ENCODE measurements at places on chromosomes 5 and 9.

DNA sequence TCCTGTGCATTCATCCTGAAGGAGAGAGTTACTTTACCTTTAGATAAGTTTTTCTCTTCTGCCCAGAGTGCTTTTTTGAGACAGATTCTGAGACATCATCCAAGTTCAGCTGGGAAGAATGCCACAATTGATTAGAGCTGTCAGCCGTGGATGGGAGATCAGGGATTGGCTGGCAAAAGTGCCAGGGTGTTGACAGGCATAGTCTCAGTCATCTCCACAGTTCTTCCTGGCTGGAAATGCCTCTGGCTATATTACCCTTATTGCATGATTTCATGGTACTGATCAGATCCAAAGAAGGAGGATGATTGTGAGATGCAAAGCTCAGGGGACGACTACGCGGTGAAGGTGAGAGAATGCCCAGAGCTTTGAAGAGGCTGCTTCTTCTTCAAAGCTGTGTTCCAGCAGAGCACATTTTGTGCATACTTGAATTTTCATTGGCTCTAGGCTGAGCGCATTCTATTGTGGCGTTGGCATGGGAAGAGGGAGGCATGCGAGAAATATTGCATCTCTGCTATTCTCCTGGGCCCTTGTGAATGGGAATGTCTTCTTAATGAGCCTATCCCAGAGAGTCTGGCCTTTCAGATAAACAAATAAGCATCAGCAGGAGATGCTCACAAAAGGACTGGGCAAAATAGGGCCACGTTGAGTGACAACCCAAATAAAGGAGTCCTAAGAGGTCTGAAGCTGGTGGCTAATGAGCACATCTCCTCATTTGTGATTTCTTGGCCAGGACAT is 82.1 kb downstream of the GRIA1 start:
- no peak for DNase-seq

- DNase-seq, result no peak
These were observed 38.6 kb upstream of the GARNL3 start for GRCh38 chr9:127225801-127226625.

- DNase-seq, result peak; percentile 26
These were observed 64.5 kb downstream of the PRKACG start for GRCh38 chr9:68949271-68950000.

DNA sequence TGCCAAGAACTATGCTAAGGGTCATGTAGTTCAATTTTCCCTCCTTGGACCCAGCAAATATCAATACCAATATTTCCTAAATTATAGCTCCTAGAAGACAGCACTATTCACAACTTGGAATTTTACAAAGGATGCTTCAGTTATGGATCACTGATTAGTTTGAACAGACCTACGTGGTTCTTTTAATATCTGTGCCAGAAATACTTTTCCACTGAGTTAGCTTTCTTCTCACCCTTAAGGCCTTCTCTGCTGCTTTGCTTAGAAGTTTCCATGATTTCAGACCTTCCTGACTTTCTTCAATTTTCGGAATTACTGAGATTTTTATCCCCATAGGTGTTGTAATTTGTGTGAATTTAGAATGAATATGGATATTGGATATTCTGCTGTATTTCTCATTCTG is 380.4 kb downstream of the PSAT1 start:
- no peak for DNase-seq

- DNase-seq, result no peak
These were observed at the start of gene ZNF462 for GRCh38 chr9:106862821-106863720. Gene ZNF462 (plus strand): TSS chr9:106863166. CDS start chr9:106923384, 60,218 bp downstream.

GRCh38 chr5:158033724-158034123 is 174.8 kb upstream of the CLINT1 start:
- no peak for DNase-seq

DNA sequence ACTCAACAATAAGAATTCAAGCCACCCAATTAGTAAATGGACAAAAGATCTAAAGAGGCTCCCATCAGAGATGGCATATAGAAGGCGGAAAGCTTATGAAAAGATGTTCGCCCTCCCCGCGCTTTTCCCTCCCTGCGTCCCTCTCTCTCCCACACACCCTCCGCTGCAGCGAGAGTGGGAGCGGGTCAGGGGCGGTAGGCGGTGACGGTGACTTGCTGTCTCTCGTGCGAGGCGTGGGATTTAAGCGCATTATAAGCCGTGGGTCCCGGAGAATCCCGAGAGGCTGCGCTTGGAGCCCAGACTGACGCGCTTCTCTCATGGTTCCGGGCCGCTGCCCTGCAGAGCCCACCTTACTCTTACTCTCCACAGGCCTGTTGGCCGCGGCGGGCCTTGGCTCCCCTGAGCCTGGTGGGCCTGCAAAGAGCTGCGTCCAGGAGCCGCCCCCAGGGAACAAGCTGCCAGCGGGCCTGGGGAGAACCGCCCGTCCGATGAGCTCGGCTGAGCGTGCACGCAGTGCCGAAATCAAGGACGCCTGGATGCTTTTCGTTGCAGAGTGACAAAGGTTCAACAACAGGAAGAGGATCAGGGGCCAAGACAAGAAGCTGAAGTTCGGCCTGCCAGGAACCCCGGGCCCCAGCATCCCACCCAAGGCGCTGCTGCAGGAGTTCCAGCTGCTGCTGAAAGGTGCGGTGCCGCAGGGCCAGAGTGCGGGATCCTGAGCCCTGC is 42.6 kb upstream of the BICD2 start:
- DNase-seq, result no peak

- no peak for DNase-seq
These were observed 3.3 kb upstream of the VLDLR start for GRCh38 chr9:2618289-2618688.

GRCh38 chr5:128674837-128675446 is 136.9 kb upstream of the FBN2 start:
- DNase-seq, result no peak

DNA sequence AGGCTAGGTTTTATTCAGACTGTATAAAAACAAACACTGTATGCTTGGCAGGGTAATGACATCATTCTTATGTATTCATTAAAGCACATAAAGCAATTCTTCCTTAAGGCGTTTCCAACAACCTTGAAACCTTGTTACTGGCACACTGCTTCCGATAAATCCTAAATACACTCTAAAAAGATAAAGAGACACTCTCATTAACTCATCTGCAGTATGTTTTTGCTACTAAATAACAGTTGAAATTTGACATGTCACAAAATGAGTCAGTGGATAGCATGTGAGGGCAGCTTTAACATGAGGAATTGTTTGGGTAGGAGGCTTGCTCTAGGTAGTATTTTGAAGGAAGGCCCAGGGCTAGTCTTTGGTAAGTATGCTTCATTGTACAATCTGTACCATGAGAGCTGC is 13.7 kb downstream of the YIPF5 start:
- DNase-seq, result no peak

- no peak for DNase-seq
These were observed 3.1 kb downstream of the RNF38 start for GRCh38 chr9:36396985-36397384.

GRCh38 chr5:68173007-68173406 is 42.5 kb upstream of the PIK3R1 start:
- DNase-seq, result no peak

GRCh38 chr5:94113-94892 is 2.3 kb downstream of the PLEKHG4B start:
- DNase-seq, result no peak

DNA sequence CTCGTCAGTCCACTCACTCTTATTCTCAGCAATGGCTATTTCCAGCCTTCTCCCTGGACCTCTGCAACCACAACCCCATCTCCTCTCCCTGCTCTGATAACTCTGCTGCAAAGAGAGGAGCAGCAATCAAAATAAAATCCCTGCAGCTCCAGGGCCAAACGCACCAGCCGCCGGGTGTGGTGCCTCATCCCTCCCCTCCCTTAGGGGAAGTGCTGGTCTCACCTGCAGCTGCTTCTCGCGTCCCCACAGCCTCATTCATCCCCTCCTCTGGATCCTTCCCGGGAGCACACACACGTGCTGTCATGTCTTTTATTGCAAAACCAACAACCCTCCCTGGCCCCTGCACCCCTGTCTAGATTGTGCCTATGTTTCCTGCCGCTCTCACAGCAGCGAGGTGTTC is 77.8 kb downstream of the TENT4A start:
- DNase-seq, result no peak

GRCh38 chr5:79109527-79110492 is 1.8 kb upstream of the BHMT start:
- DNase-seq, result no peak

- peak; percentile 85 for DNase-seq
These were observed at the start of gene PDLIM7 for GRCh38 chr5:177497292-177498012. Gene PDLIM7 (minus strand): TSS chr5:177497604. CDS start chr5:177496512, 1,092 bp downstream.

DNA sequence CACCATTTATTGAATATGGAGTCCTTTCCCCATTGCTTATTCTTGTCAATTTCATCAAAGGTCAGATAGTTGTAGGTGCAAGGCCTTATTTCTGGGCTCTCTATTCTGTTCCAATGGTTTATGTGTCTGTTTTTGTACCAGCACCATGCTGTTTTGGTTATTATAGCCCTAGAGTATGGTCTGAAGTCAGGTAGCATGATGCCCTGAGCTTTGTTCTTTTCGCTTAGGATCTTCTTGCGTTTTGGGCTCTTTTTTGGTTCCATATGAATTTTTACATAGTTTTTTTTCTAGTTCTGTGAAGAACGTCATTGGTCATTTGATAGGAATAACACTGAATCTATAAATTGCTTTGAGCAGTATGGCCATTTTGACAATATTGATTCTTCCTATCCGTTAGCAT is 40.2 kb upstream of the IFNE start:
- no peak for DNase-seq

- DNase-seq, result no peak
These were observed 529.1 kb upstream of the BRINP1 start for GRCh38 chr9:119898316-119898715.

DNA sequence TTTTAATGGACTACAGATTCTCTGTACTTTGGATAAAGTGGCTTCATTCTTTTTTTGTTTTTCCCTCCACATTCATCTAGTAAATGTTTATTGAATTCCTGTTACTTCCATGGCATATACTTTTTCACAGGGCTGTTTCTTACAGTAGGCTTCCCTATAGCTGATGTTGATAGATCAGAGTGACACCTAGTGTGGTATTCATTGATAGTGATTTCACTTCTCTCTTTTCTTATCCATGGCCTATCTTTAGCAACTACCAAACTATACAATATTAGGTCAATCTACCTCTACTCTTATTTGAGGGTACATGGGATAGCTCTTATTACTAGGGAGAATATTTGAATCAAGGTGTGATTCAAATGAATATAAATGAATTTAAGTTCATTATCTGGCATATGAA is 35.8 kb downstream of the FSD1L start:
- no peak for DNase-seq

DNA sequence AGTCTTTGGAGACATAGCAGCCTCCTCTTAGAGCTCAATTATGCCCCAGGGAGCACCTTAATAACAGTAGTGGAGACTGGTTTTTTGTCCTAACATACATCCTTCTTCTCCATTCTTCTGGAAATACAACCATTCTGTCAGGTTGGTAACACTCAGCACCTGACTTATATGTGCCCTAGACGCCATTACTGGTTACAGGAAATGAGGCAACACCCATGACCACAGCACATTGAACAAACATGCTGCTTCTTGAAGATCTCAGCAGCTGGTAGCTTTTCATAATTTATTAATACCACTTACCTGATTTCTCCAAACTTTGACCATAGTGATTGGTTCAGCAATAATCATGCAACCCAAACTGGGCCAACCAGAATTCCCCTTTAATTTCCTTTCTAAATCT is 25.1 kb upstream of the TRPM3 start:
- no peak for DNase-seq

GRCh38 chr5:6255956-6256355 is 122.4 kb downstream of the MED10 start:
- DNase-seq, result no peak

DNA sequence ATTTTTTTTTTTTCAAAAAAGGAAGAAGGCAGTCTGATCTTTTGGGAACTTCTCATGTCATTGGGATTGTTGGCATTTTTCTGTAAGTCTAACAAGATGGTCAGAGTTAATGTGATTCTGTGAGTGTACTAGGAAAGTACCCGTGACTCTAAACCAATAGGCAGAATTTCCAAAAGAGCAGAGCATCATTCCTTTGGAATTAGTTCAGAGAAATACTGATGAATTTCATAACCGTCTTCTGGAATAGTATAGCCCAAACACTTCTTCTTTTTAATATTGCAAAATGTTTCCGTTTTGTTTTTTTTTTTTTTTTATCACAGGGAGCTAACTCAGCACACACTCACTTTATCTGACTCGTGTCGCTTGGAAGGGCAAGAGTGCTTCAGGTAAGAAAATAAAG is 407.4 kb downstream of the DTWD2 start:
- DNase-seq, result no peak

DNA sequence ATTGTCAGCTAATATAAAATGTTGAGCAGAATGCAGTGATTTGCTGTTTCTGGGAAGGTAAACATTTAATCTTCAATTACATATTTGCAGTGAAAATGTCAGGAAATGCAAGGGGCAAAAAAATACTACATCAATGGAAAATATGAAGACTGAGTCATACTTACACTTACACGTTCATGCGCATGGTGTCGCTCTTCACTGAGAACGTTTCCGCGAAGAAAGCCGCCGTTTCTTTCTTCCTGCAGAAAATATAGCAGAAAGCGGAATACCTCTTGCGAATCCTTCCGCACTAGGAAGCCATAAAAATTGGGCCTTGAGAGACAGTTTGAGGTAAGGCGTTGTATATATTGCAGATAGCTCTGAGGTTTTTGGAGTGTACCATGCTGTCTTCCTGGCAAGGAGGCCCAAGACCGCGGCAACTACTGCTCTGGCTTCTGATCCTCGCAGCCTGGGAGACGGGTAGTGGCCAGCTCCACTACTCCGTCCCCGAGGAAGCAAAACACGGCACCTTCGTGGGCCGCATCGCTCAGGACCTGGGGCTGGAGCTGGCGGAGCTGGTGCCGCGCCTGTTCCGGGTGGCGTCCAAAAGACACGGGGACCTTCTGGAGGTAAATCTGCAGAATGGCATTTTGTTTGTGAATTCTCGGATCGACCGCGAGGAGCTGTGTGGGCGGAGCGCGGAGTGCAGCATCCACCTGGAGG is at the start of gene PCDHA13:
PCDHA13 (plus strand) TSS at position 236 of the 702 bp plus-strand sequence; CDS start at position 381, 145 bp downstream.
- DNase-seq, result no peak

DNA sequence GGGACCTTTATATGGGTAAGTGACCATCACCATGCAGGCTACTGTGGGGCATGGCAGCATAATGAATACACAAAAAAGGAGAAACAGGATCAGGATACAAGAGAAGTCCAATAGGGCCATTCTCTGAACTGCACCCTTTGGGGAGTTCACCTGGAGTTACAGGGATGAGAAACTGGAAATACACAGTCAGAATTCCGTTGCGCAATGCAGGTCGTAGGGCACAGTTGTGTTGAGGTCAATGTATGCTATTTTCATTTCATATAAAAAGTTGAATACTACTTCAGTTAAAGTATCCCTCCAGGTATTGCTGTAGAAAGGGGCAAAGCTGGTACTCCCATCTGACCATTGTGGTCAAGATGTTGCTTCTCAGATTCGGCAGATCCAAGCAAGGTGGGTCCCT is 471.4 kb downstream of the DMRT2 start:
- DNase-seq, result no peak

DNA sequence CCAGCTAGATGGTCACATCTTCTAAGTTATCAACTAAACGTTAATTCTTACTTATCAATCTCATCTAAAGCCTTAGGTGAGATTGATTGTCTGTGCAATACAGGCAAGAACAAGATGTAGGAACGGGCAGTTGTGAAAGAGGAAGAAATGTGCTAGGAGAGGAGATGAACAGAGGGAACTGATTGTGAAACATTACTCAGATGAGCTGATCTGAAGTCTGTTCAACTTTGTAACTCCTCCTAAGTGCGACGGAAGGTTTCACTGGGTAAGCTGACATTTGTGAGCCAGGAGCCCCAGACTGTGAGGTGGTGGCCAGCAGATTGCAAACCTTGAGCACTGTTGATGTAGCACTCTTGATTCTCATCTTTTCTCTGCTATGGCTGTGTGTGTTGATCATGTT is 204.1 kb downstream of the CD180 start:
- no peak for DNase-seq

Measured in NCI-H2107 (cell line).